ENCODE measurements at places on chromosomes 1 and 21.
A peak's percentile ranks its signal among the peaks of the same experiment; 100 is the strongest.

GRCh38 chr1:162616848-162617247 lies 15.4 kb upstream of the DDR2 start:
- DNase-seq: no peak

GRCh38 chr1:24688621-24689195 lies 45.6 kb downstream of the SRRM1 start:
- DNase-seq: peak; percentile 51

DNA sequence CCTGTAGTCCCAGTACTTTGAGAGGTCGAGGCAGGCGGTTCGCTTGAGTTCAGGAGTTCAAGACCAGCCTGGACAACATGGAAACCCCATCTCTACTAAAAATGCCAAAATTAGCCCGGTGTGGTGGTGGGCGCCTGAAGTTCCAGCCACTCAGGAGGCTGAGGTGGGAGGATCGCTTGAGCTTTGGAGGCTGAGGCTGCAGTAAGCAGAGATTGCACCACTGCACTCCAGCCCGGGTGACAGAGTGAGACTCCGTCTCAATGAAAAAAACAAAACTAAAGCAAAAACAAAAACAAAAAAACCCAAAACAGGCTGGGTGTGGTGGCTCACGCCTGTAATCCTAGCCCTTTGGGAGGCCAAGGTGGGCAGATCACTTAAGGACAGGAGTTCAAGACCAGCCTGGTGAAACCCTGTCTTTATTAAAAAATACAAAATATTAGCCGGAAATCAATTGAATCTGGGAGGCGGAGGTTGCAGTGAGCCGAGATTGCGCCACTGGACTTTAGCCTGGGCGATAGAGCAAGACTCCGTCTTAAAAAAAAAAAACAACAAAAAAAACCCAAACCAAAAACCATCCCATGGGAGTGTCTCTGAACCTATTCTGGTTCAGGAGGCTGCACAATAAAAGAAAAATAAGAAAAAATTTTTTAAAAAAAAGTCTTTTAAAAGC lies 1.7 kb upstream of the CGN start:
- DNase-seq: no peak

- DNase-seq: no peak
Measured at GRCh38 chr21:38814126-38815059, 8.7 kb downstream of the ETS2 start.

- no peak for DNase-seq
Measured at GRCh38 chr1:85396194-85396593, 68.8 kb downstream of the DDAH1 start.

DNA sequence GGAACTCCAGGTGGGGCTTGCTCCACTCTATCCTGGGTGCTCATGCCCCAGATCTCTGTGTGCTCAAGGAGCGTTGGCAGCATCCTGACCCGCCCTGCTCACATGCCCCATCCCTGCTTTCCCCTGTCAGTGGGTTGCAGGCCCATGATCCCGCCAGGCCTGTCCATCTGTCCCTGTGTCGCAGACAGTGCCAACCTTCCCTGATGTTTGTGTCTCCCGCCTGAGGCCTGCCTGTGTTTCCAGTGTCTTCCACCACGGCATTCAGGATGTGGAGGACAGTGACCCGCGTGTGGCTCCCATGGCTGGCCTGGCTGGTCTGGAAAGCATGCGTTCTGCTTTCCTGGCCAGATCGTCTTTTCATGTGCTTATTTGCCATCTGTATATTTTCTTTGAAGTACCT lies 82.9 kb downstream of the PCBP3 start:
- DNase-seq: no peak

DNA sequence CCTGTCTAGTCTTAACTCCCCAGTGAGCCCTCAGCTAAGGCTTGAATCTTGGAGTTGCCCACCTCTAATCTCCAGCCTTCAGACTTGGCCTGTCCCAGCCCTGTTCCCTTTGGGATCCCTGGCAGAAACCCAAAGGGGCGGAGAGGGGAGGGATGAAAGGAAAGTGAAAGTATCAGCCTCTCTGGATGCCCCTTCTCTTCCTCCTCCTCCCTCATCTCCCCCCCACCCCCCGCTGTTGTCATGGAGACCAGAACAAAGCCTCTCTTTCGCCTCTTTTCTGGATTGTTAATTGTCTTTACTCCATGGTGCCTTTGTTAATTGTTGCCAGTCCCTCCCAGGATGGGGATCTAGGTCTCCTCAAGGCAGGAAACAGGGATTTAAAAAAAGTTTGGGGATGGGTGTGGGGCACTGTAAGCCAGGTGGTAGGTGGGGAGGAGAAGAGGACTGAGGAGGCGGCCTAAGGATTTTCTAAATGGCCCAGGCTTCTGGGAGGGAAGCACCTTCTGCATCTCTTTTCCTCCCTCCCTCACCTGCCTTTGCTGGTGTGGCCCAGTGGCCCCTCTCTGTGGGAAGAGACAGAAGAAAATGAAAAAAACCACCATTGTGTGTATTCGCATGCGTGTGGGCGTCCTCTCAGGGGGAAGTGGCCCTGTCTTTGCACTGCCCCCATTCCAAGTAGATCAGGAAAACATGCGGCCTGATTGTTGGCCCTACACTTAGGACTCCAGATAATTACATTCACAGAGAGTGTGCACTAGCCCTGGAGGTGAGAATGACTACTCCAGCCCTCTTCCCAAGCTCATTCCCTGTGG lies 7.5 kb upstream of the SOX13 start:
- no peak for DNase-seq

GRCh38 chr1:233885196-233885920 lies 19.1 kb upstream of the SLC35F3 start:
- no peak for DNase-seq

GRCh38 chr1:204564835-204565234 lies 48.6 kb downstream of the MDM4 start:
- DNase-seq: no peak

GRCh38 chr1:119133987-119134386 lies 6.5 kb downstream of the WARS2 start:
- DNase-seq: no peak

GRCh38 chr1:95467036-95467435 lies 233.0 kb downstream of the RWDD3 start:
- DNase-seq: no peak

DNA sequence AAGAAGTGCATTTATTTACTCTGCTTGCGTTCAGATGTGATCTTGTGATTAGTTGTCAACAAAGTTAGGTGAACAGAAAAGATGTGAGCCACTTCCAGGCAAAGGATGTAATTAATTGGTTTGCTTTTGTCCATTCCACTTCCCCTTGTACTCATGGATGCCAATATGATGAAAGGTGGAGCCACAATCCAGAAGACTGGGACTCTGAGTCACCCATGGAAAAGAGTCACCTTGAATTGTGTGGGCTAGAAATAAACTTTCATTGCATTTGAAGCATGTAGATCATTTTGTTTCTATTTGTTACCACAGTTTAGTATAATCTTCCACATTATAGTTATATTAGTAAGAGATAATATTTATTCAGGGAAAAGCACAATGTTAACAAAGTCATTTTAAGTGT lies 684.2 kb downstream of the LTN1 start:
- DNase-seq: no peak

- DNase-seq: no peak
Measured at GRCh38 chr1:39272798-39273469, 68.4 kb downstream of the MACF1 start.

DNA sequence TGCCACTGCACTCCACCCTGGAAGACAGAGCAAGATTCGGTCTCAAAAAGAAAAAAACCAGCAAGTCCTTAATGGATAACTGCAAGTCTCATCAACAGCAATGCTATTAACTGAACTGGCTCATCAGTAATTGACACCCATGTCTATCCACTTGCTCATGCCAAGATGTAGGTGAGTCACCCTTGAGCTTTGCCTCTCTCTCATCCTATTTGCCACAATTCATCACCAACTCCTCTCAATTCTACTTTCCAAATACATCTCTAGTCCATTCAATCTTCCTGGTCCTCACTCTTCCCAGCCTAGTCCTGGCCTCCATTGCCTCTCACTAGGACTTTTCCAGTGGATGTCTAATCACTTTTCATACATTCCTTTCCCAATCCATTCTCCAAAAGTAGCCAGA lies 103.7 kb upstream of the PRMT6 start:
- DNase-seq: no peak

GRCh38 chr1:223243441-223244050 lies 100.5 kb upstream of the TLR5 start:
- DNase-seq: no peak

- no peak for DNase-seq
Measured at GRCh38 chr21:32537569-32537881, 47.8 kb downstream of the TCP10L start.

- DNase-seq: no peak
Measured at GRCh38 chr1:99728494-99729235, 37.8 kb downstream of the FRRS1 start.

DNA sequence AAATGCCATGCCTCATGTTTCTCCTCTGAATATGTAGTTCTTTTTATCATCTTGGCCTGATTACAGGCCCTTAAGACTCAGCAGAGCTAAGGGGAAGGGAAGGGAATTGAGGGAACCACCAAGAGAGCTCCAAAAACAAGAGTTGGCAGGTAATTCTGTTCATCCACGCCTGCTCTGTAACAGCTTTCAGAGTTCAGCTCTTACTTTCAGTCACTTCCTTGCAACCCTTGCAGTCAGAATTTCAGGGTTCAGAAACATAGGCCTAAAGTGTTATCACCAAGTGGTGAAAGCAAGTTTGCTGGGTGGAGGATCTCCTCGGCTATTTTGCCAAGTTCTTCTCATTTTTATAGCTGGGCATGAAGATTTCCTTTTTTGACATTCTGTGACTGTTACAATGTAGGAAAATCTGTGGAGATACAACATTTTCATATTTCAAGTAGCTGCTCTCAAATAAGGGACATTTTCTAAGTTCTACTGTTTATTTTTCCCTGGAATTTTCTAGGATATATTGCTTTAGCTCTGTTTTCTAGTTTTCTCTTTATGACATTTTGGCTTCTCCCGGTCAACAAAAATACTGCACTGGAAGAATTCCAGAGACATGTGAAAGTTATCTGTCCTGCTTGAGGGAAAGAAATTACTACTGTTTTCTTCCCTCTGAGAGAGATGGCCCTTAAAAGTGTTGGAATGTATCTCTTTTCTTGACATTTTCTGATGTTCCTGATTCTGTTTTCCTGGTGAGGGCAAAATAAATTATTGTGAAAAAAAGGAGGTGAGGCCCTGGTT lies 251.8 kb upstream of the ST6GALNAC5 start:
- no peak for DNase-seq

DNA sequence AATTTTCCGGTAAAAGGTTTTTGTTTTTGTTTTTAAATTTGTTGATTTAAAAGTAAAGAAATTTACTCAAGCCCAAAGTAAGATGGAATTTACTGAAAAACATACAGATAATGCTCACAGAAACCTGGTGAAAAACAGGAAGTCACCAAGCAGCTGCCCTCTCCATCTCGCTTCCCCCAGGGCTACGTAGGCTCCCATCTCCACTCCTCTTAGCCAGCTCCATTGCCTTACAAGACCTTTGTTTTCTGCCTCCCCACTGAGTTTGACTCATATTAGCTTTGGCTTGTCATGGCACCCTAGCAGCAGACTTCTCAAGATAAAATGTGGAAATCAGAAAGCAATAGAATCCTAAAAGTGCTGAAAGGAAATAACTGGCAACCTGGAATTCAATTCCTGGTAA lies 57.9 kb downstream of the PHTF1 start:
- no peak for DNase-seq

DNA sequence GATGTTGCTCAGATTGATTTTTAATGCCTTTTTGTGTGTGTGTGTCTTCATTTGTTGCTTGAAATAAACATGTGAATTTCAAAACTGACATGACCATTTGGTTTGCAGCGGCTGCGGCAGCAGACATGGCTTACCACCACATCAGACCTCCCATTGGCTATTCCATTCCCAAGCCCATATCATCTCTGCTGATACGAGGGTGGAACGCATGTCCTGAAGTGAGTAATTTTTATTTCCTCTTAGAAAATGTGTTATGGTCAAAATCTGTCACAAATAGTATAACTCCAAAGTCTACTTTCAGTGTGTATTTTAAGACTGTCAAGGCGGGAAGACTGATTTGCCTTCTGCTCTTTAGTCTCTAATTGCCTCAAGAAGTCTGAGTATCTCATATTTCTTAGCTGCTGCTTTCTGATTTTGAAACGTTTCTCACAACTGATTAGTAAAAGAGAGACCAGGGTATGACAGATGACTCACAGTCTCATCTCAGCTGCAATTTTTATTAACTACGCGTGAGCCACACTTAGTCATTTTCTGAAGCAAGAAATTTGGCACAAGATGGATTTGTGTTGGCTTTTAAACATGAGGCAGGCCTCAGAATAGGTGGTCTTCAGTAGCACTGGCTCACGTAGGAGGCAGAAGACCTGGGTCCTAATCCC lies 49.0 kb downstream of the LRRC53 start:
- no peak for DNase-seq

DNA sequence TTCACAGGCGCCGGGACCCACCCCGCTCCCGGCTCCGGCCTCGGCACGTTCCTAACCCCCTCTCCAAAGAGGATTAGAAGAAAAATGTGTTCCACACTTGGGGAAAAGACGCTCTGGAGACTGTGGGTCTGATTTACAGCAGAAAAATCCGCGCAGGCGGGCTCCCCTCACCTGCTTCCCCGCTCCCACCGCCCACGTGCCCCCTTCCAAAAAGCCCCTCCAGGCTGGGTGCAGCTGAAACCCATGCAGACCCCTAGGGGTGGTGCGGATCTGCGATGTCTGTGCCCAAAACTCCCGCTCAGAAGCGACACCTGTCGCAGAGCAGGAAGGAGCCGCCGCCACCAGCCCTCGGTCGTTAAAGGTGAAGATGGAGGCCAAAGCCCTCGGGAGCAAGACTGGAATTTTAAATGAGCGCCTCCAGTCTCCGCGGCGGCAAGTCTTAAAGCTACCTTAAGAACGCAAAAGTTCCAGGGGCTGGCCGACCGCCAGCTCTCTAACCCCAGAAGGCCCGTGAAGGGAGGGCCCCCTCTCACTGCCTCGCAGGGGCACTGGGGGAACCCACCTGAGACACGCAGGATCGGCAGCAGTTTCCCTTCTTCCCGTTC lies 688 bp upstream of the CHD5 start:
- no peak for DNase-seq

DNA sequence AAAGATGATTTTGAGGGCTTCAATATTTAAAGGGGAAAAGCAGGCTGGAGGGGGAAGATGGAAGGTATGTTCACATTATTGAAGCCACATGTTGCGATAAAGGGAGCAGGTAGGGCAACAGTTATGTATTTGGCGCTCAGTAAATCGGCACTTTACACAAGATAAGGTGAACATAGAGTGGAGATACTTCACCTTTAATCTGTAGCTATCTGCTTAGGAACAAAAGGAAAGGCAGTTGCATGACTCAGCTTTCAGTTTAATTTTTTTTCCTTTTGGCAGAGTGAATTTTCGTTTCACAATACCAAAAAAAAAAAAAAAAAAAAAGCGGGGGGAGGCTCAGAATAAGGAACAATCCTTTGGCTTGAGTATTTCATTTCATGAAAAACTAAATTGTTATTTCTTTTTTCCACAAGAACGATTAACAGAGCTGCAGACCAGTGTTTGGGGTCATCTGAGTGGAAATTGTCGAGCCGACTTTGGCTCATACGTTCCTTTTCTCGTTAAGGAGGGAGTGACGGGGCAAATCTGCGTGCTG lies 1.1 kb upstream of the COQ8A start:
- no peak for DNase-seq

Measured in right renal pelvis (tissue), 4 donors.